Iris pigment epithelial cell (primary cell): ENCODE measurements at places on chromosomes 2 and 18.

- peak; percentile 39 for DNase-seq
Measured at GRCh38 chr2:41972179-41972578, 75.6 kb upstream of the PKDCC start.

GRCh38 chr2:62265106-62265505 is 69.2 kb downstream of the B3GNT2 start:
- DNase-seq = no peak

- DNase-seq = no peak
Measured at GRCh38 chr18:3513481-3513880, 63.5 kb downstream of the TGIF1 start.

DNA sequence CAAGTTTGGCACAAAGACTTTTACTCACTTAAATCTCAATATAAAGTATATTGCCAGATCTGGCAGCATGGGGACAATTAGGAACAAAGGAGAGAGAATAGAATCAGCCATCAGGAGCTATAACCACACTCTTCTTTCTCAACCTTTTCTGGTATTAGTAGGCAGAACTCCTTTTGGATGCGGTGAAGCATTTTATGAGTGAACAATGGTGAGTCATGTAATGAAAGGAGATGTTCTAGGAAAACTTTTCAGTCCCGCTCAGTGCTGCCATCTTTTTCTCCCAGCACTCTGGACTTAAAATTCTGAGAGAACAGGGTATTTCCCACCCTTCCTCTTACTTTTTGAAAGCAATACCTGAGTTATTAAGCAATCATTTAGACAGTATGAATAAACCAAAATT is 32.2 kb downstream of the PLEKHA3 start:
- peak; percentile 30 for DNase-seq

DNA sequence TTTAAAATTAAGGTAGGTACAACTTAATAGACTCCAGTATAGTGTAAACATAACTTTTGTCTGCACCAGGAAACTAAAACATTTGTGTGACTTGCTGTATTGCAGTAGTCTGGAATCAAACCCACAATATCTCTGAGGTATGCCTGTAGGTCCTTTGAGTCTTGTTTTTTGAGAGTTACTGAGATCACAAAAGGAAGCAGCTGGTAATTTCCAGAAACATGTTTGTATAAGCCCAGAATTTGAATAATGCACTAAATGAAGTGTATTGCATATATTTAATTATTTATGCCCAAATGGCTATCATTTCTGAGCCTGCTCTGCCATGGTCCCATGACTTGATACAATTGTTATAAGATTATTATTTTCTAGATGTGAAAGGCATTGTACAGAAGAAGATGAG is 143.3 kb upstream of the LYPD6 start:
- no peak for DNase-seq

- no peak for DNase-seq
Measured at GRCh38 chr2:233815861-233816260, 37.7 kb downstream of the MROH2A start.

- DNase-seq = no peak
Measured at GRCh38 chr18:58699551-58699950, 28.3 kb downstream of the MALT1 start.

DNA sequence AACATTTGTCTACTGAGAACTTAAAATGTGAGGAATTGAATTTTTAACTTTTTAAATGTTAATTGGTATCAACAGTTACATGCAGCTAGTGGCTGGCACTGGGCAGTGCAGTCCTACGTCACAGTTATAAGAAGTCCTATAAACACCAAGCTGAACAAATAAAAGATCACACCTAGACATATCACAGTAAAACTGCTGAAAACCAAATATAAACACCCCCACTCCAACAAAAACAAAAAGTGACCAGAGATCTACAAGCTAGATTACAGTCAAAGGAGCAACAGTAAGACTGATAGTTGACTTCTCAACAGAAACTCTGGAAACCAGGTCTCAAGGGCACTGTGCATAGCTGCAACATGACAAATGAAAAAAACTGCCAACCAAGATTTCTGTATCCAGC is 19.4 kb downstream of the TLK1 start:
- peak; percentile 31 for DNase-seq

DNA sequence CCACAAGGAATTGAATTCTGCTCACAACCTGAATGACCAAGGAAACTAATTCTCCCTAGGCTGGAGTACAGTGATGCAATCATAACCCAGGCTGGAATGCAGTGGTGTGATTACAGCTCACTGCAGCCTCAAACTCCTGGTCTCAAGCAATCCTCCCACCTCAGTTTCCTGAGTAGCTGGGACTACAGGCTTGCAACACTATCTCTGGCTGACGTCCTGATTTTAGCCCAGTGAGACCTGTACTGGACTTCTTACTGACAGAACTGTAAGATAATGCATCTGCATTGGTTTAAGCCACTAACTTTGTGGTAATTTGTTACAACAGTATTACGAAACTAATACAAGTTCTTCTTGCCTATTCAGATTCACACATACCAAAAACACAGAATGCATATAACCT is 9.5 kb upstream of the KDSR start:
- DNase-seq = peak; percentile 93

DNA sequence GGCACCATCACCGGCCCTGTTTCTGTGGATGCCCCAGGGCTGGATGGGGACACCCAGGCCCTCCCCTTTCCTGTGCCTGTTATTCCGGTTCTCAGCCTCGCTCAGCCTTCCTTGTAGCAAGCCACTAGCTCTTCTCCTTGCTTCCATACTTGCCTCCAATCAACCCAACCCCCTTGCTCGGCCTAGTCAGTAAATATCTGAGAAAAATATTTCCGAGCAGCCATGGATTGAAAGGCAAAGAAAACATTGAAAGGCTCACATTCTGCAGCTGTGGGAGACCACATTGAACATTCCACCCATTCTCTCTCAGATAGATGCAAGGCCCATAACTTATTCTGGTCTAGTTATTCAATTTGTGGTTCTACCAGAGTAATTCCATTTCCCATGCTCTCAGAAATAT is 114.9 kb downstream of the SPP2 start:
- peak; percentile 92 for DNase-seq

DNA sequence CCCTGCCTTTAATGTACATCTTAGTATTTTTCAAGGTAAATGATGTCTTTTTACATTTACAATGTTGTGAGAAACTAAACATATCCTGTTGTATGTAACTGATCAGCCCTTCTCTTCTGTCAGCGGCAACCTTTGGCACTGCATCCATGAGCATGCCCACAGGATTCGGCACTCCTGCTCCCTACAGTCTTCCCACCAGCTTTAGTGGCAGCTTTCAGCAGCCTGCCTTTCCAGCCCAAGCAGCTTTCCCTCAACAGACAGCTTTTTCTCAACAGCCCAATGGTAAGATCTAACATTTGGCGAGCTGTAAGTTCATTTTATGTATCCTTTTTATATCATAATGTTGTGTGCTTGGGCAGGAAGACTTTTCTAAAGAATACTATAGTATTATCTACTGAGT is 46.9 kb upstream of the SCYGR2 start:
- no peak for DNase-seq

GRCh38 chr18:1408376-1408775 is 503.7 kb downstream of the ADCYAP1 start:
- no peak for DNase-seq

DNA sequence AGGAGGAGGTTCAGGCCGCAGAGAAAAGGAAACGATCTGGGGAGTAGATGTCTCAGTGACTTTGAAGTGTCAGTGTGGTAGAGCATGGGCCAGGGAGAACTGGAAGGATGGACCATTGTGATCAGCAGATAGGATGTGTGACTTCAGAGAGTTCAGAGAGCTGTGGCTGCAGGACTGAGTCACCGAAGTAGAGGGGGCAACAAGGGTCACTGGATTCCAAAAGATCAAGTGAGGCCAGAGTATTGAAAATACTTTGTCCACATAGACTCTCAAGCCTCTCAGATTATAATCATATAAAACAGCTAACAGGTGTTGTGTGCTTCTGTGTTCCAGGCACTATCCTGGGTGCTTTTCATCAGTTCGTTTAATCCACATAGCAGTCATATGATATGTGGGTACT is 99.4 kb downstream of the CRIM1 start:
- peak; percentile 49 for DNase-seq

DNA sequence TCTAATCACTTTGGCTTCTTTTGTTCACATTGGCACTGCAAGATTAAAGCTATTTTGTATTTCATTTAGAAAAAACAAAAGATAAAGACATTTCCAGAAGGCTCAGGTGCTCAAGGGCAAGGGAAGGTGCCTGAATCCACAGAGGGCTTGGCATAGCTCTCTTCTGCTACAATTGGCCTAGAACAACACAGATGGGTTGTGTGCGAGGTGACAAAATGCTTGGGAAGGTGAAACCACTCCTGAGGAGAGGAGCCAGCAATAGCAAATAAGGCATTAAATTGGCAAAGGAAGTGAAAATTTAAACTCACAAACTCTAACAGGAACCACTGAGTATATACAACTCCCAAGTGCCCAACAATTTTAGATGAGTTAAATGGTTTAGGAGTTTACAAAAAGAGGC is 1290.4 kb upstream of the CHAC2 start:
- no peak for DNase-seq

DNA sequence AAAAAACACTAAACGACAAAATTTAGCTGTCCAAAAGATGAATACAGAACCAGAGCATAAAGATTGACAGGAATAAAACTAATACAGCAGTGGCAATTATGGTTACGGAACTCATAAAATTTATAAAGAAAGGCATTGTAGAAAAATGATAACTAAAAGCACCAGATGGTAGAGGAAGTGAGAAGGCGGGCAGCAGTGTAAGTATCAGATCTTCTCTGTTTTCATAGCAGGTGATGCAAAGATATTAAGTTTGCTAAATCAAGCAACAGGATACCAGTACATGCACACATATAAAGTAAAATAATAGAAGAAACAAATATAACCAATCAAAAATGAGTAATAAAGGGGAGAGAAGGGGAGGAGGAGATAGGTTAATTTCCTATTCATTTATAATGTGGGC is 103.9 kb upstream of the MEX3C start:
- DNase-seq = no peak

GRCh38 chr2:195212586-195212985 is 444.4 kb upstream of the SLC39A10 start:
- DNase-seq = no peak

- DNase-seq = no peak
Measured at GRCh38 chr2:136207030-136207623, 89.2 kb upstream of the CXCR4 start.

DNA sequence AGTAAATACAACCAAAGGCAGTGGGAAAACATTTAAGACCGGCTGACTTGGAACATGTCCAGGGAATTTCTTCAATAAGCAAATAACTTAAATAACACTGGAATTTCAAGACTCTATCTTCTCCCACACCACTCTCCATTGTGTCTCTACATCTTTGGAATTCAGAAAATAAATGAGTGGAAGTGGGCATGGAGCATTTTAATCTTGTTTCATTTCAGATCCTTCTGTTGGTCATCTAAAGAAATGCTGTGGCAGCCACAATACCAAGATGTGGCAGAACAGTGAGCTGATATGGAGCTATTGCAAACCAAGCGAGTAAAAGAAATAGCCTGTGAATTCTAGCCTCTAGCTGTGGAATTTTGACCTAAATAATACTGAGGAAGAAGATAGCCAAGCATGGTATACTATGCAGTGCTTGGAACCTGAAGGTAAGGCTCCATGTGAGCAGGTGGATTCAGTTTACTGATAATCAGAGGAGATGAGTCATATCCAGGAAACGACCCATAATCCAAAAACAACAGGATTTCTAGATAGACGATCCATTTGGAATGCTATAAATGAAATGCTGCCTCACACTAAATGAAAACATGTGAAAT is 157.1 kb upstream of the SCN7A start:
- peak; percentile 82 for DNase-seq

DNA sequence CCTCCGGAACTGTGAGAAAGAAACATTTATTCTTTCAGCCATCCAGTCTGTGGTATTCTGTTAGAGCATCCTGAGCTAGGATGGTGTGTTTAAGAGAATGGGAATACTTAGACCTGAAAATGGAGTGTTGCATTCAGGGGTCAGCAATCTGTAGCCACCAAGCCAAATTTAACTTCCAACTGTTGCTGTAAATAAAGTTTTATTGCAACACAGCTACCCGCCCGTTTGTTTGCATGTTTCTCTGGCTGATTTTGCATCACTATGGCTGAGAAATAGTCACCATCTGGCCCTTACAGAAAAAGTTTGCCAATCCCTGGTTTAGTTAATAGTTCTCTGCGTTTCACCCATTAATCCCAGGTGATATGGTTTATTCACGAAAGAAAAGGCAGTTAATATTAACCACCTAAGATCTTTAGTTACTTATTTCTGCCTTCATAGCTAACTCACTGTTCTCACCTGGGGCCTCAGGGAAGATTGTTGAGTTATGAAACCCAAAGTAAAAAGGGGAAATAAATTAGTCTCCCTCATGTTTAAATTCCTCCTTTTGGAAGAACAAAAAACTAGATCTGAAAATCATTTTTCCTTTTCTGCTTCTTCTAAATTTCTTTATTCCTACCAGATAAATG is 9.5 kb upstream of the CYS1 start:
- DNase-seq = no peak

GRCh38 chr18:54075689-54076088 is 148.8 kb downstream of the MBD2 start:
- DNase-seq = no peak

GRCh38 chr2:27290549-27290948 is 8.3 kb downstream of the TRIM54 start:
- no peak for DNase-seq

- peak; percentile 11 for DNase-seq
Measured at GRCh38 chr2:143575340-143575739, 446.1 kb downstream of the ARHGAP15 start.

DNA sequence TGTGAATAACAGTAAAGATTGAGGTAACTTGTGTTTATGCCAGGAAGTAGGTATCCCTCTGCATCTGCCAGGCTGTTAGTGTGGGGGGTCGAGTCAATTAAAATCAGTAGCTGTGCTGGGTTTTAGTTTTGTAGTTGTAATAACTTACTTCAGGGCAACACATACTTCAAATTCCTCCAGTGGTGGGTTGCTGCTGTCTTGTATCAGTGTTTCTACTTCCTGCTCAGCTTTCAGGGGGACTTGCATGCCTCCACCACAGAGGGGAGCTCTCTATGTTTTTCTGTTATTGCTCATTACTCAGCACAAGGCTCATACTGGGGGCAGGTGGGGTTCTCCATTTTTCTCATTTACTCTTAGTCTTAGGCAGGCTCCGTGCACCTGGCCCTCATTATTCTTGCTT is 136.8 kb downstream of the CAPN13 start:
- no peak for DNase-seq

DNA sequence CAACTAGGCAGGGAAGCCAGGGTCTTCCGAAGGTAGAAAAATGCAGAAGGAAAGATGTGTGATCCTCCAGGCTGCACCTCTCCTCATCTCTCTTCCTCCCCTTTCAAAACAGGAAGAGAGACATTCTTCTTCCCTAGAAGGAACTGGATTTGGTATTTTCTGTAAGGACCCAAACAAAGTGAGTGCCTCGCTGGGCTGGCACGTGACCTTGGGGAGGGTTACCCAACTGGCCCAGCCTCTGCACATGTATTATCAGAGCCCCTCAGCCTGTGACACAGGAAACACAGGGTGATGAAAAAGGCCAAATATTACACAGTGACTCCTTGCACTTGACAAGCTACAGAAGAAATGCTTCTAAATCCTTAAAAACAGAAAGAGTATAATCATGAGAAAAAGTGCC is 2.3 kb downstream of the HJURP start:
- DNase-seq = no peak
